ENCODE measurements at places on chromosomes 6 and 20.

GRCh38 chr6:32666420-32667300 is at the start of gene HLA-DQB1:
Gene HLA-DQB1, minus strand, starts transcription at chr6:32666657. Its CDS starts 50 bp downstream, at chr6:32666607.
- H3K27me3 ChIP-seq, result no peaks in the 10 kb centered on the region
- DNase-seq, result peak; percentile 77
- H3K4me1 ChIP-seq, result peaks cover 62% of the 10 kb centered on the region
- peaks cover 49% of the 10 kb centered on the region for H3K36me3 ChIP-seq
- H3K4me3 ChIP-seq, result peak within 1 kb of the TSS; percentile 88

DNA sequence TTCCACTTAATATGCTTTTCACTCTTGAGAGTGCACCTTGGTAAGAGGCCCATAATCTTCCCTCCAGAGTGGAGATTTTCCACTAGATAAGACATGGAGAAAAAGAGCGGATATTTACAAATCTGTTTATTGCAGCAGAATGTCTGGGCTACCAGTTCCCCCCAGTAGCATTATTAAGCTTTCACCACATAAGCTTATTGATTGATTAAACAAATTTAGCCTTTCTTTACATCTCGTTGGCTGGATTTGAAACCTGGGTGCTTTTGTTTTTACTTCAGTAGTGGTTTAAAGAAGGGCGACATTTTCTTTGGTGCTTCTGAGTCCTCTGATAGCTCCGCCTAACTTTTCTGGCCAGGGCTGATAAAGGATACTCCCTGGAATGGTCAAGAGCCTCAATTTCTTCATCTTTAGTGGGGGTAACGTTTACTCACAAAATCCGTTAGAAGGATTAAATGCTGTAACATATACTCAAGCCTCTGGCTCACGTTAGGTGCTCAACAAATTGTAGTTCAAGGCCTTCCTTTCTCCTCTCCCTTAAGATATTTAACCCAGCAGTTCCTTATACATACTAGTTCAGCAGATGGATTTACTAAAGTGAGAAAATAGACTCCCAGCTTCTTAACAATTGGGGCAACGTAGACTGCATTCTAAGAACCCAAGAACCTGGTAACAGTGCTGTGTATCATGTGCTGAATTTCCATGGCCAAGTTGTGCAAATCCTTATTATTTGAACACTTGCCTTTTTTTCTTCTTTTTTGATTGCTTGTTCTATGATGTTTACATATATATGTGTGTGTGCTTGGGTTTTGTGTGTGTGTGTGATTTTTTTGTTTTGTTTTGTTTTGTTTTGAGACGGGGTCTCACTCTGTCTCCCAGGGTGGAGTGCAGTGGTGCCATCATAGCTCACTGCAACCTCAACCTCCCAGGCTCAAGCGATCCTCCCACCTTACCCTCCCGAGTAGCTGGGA is 91.4 kb downstream of the RREB1 start:
- H3K27me3 ChIP-seq, result no peaks in the 10 kb centered on the region
- H3K4me1 ChIP-seq, result peaks cover 32% of the 10 kb centered on the region
- no peak for DNase-seq
- H3K27ac ChIP-seq, result no peak overlapping the region
- peaks cover 12% of the 10 kb centered on the region for H3K36me3 ChIP-seq

DNA sequence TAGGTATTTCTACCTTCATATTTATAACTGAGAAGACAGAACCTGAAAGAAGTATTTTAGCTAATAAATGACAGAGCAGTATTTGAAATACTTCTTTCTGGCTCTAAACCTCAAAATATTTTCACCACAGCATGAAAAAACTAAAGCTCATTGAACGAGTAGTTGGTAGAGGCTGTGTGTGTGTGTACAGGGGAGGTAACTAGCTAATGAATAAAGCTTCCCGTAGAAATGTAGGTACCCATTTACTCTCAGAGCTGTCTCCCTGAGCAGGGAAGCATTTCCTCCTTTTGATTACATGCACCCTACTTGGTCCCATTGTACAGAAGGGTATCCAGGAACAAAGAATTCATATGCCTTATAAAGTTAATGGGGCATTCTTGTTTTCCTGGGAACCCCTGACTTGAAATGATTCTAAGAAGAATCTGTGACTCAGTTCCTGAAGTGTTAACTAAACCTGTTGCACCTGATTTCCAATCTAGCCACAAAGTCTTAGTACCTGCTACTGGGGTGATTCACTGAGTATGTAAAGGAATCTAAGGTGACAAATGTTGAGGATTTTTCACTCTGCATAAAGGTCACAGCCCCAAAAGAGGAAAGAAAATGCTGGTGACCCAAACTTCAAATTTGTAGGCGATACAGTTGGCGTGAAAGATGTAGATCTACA is 12.5 kb downstream of the CRYBG1 start:
- H3K27me3 ChIP-seq, result peaks cover 16% of the 10 kb centered on the region
- no peaks in the 10 kb centered on the region for H3K4me1 ChIP-seq
- no peak overlapping the region for H3K4me3 ChIP-seq
- no peak overlapping the region for H3K27ac ChIP-seq
- DNase-seq, result no peak

DNA sequence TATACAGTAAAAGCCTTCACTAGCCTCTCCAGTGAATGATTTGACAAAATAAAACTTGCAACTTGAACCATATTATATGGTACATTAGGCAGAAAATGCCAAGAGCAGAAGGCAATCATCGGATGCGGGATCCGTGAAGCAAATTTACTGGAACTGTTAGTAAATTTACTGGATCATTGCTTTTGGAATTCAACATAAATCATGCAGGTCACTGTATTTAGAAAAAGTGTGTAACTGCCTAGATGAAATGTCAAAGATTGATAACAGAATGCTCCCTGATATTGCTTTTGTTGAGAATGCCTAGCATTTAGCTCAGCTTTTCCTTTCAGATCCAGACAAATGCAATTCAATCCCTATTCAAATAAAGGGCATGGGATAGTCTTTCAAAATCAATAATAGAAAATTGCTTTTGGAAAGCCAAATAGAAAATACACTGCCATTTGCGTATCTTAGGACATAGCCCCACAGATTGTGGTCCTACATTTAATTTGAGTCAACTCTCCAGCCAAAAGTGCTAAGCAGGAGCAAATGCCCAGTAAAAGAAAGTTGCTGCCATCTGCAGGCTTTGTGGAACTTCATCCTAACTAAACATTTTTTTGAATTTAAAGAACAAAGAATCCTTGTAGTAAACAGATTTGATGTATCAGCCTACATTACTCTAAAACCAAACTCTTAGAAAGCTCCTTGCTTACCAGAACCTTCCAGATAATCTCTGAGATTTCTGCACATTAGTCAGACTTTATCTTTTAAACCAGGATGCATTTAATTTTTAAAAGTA is 109.5 kb upstream of the HSF2 start:
- H3K4me1 ChIP-seq, result no peaks in the 10 kb centered on the region
- H3K27me3 ChIP-seq, result no peaks in the 10 kb centered on the region
- H3K4me3 ChIP-seq, result no peak overlapping the region

DNA sequence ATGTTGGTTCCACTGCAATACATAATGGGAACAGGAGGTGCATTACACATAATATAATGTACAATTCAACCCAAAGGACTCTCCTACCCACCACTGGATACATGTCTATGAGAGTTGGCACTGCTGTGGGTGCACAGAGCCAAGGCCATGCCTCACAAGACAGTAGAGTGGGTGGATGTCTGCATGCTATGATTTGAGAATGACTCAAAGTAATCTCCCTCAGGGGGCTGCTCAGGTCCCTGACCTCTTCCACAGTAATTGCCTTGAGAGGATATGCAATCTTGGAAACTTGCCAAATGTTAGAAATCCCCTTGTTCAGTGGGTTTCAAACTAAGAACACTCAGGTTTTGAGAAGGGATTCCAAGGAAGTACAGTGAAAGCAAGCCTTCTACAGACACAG is 79.0 kb downstream of the ANKEF1 start:
- no peak for DNase-seq
- no peak overlapping the region for H3K27ac ChIP-seq
- H3K36me3 ChIP-seq, result no peaks in the 10 kb centered on the region

GRCh38 chr6:5084360-5084780 is 771 bp upstream of the PPP1R3G start:
- peaks cover 49% of the 10 kb centered on the region for H3K27me3 ChIP-seq
- no peak overlapping the region for H3K27ac ChIP-seq
- H3K36me3 ChIP-seq, result no peaks in the 10 kb centered on the region
- H3K4me3 ChIP-seq, result no peak overlapping the region

DNA sequence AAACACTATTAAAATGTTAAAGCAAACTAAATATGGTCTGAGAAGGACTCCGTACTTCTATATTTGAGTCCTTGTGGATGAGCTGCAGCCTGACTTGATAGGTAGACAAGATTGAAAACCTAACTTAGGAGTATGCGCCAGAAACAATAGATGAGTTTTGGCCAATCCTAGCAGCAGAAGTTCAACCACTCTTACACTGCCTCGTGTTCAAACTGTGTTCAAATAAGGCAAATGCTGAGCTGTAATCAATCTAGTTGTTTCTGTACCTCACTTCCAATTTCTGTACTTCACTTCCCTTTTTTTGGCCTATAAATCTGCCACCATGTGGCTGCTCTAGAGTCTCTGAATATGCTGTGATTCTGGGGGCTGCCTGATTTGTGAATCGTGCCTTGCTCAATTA is 13.2 kb upstream of the SERINC1 start:
- peaks cover 1% of the 10 kb centered on the region for H3K36me3 ChIP-seq
- no peaks in the 10 kb centered on the region for H3K4me1 ChIP-seq
- no peak for DNase-seq
- H3K4me3 ChIP-seq, result no peak overlapping the region

- no peak for DNase-seq
- peak overlapping the region; percentile 46 for H3K4me3 ChIP-seq
- peaks cover 33% of the 10 kb centered on the region for H3K4me1 ChIP-seq
Observed at GRCh38 chr6:30544666-30545272, 11.5 kb downstream of the GNL1 start.

DNA sequence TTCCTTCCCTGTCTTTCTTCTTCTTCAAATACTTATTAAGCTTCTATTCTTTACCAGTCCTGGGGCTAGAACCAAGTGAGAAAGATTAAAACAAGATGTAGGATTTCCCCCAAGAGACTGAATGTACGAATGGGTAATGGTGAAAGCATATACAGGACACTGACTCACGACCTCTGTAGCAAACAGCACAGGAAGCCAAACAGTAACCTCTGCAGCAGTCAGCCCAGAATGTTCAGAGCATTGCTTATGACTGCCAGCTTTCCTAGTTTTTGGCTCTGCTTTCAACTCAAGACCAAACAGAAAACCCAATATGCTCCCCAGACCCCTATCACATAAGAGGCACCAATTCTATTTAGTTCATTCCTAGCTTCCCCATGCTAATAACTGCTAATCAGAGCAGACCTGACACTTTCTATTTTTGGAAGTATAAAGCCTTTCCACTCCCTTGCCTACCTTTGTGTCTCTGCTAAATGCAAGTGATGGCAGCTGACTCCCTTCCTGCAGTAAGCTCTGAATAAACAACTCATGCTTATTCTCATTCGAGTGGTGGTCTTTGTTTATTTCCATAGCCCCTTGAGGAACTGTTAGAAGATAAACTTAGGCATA is 690.6 kb downstream of the EPM2A start:
- H3K4me1 ChIP-seq, result no peaks in the 10 kb centered on the region
- no peak overlapping the region for H3K27ac ChIP-seq
- H3K36me3 ChIP-seq, result no peaks in the 10 kb centered on the region
- no peaks in the 10 kb centered on the region for H3K27me3 ChIP-seq
- no peak for DNase-seq

DNA sequence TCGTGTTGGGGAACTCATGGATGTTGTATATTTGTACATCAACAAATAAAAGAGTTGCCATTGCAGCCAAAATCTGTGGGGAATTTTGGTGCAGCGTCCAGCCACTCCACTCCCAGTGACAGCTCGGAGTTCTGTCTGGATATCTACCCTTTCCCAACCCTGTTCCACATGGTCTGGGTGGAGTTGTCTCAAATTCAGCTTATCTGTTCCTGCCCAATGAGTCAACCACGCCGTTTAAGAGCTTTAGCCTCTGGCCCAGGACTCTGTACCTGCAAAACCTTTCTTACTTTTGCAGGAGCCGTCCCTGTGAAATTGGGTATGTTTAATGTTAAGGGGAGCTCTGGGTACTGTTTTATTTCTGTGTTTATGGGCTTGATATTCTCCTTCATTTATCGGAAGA is 33.9 kb upstream of the OVOL2 start:
- H3K4me1 ChIP-seq, result no peaks in the 10 kb centered on the region
- no peaks in the 10 kb centered on the region for H3K36me3 ChIP-seq
- H3K4me3 ChIP-seq, result no peak overlapping the region

- no peaks in the 10 kb centered on the region for H3K36me3 ChIP-seq
- H3K4me1 ChIP-seq, result no peaks in the 10 kb centered on the region
- no peak overlapping the region for H3K27ac ChIP-seq
Observed at GRCh38 chr6:27922949-27923348, 10.8 kb upstream of the OR2B2 start.

- DNase-seq, result no peak
- no peaks in the 10 kb centered on the region for H3K4me1 ChIP-seq
- peaks cover 12% of the 10 kb centered on the region for H3K27me3 ChIP-seq
- H3K27ac ChIP-seq, result no peak overlapping the region
- no peak overlapping the region for H3K4me3 ChIP-seq
- H3K36me3 ChIP-seq, result peaks cover 2% of the 10 kb centered on the region
Observed at GRCh38 chr20:23123886-23124285, 37.8 kb upstream of the CD93 start.

- H3K36me3 ChIP-seq, result peaks cover 2% of the 10 kb centered on the region
- peaks cover 77% of the 10 kb centered on the region for H3K27me3 ChIP-seq
- DNase-seq, result no peak
- peak overlapping the region; percentile 35 for H3K27ac ChIP-seq
- peaks cover 18% of the 10 kb centered on the region for H3K4me1 ChIP-seq
Observed at GRCh38 chr6:56953597-56954402, 1.1 kb upstream of the BEND6 start.

DNA sequence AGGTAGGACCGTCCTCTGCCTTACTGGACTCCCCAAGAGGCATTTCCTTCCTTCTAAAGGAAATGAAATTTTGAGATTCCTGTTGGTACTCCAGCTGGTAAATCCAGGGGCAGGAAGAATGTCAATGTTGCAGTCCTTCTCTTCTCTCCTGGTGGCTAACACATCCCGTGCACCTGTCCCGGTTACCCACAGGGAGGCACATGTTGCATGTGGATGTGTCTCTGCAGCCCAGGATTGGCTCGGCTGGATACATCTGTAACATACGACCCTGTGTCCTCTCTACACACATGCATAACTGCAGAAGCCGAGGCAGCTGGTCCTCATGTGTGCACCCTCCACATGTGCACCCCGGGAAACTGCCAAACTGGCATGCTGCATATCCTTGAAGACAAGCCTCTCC is 1.3 kb upstream of the LRFN2 start:
- no peak overlapping the region for H3K27ac ChIP-seq
- peak overlapping the region; percentile 58 for H3K4me3 ChIP-seq
- peaks cover 49% of the 10 kb centered on the region for H3K27me3 ChIP-seq
